ENCODE measurements at places on chromosomes 12 and 14.

DNA sequence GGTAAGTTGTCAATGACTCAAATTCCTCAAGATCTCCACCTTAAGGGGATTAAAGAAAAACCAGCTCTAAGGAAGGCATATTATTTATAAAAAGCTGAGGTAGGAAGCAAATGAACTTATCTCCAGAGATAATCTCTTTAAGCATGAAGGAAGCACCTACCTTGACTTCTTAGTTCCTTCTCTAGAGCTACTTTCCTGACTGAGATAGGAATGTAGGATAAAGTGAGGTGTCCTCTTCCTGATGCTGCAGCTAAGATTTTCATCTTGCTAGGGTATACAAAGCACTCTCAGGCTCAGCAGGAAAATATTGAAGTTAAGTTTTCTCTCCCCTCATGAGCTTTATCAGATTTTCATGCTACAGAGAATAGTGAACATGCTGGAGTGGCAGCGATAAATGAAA lies 163.0 kb upstream of the E2F7 start:
- no peak for DNase-seq

GRCh38 chr14:86373886-86374285 lies 843.9 kb downstream of the FLRT2 start:
- no peak for DNase-seq

GRCh38 chr12:247271-247670 lies 15.4 kb downstream of the SLC6A13 start:
- DNase-seq: no peak

DNA sequence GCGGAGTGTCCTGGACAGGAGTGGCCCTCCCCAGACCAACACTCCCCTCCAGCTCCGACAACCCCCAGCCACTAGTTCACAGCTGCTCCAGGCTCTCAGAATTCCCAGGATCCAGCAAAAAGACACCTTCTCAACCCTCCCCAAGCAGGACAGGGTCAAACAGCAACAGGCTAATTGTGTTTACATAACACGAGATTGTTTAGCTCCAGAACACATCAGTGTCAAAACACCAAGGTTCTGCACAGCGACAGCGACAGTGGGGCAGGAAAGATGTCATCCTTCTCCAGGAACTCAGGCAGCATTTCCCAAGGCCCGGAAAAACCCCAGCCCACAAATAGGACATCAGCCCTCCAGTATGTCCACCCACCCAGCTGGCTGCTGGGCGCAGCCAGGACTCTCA lies 16.5 kb downstream of the ITPK1 start:
- no peak for DNase-seq

DNA sequence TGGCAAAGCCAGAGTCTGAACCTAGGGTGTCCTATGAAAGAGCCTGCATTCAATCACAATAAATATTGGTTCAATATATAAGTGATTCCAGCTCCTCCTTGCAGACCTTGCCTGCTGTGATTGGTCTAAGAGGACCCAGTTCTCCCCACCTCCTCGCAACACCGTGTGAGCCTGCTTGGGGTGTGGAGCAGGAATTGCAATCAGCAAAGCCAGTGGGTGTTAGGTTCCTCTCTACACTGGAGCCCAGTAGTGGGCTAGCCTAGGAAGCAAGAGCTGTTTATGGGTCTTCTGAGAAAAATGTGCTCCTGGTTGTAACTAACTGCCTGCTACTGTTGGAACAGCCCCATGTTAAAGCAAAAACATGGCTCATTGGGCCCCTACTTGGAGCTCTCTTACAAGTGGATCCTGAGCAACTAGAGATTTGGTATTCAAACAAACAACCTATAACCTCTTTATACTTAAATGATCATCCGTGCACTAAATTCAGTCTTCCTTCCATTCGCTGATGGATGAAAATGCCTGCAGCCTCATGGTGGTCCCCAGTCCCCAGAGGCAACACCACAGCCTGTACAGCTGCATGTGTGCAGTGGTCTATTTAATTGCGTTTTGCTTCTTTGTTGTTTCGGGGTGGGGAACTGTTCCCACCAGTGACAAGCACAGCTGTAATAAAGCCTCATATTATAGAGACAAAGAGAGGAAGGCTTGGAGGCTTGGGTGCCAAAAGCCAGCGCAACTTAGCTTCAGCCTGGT lies 3.7 kb upstream of the SELPLG start:
- DNase-seq: no peak

GRCh38 chr14:63342371-63342770 lies 23.6 kb upstream of the GPHB5 start:
- no peak for DNase-seq

DNA sequence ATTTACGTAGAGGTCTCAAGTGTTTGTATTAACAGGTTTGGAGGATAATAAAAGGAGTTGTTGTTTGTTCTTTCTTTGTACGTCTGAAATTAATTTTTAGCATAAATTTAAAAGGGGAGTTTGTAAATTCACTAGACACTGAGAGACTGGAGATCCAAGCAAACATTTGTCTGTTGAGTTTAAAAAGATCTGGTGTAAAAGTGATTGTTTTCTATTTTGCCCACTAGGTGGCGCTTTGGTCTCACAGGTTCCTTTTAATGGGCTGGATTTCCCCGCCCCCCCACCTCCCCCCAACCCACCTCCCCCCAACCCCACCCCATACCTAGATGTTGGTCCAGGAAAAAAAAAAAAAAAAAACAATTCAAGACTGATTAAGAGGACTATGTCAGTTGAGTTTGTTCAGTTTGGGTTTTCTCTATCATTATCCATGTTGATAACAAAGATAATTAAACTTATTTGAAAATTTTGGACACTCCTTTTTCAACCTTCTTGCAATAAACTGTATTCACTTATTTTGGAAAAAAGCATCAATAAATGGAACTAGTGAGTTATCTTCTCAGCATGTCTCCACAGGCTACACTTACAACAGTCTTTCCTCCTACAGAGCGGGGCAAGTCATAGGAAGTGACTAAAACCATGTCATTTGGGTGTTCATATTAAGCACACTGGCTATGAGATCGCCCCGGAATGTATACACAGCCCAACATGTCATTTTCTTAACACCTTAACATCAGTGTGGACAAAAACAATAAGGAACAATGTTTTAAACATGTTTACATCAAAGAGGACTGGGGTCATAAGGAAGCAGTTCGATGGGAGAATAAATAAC lies 841.1 kb downstream of the NRXN3 start:
- DNase-seq: no peak
